ENCODE measurements at places on chromosomes 11 and 22. TPM values are rescaled to one million over a fixed set of nuclear protein-coding genes. Genes with fewer than 3 reads are reported as not detected.

MAPK8IP1 gene
- 7.4 TPM for total RNA-seq

CAT gene
- 105 TPM for total RNA-seq

NAALADL1 gene
- 8.4 TPM for total RNA-seq

- no peak for DNase-seq
Observed at GRCh38 chr11:19785265-19785664, 72.6 kb downstream of the NAV2 start.

- DNase-seq = no peak
Observed at GRCh38 chr11:45305874-45306623, 19.9 kb upstream of the SYT13 start.

DNA sequence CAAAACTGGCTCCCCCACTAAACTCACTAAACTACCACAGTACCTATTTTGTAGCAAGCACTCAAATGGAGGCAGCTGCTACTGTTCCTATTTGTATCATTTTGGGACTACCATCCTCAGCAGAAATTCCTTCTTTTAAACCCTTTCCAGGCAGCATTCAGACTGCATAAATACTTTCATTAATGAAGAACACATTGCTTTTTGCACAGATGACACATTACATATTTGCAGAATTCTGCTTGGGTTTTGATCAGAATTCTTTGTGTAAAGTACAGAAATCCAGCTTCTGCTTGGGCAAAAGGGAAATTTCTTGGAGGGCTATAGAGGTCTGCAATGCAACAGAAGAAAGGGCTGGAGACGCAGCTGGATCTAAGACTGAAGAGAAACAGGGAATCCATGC lies 24.2 kb downstream of the RBX1 start:
- no peak for DNase-seq

DNA sequence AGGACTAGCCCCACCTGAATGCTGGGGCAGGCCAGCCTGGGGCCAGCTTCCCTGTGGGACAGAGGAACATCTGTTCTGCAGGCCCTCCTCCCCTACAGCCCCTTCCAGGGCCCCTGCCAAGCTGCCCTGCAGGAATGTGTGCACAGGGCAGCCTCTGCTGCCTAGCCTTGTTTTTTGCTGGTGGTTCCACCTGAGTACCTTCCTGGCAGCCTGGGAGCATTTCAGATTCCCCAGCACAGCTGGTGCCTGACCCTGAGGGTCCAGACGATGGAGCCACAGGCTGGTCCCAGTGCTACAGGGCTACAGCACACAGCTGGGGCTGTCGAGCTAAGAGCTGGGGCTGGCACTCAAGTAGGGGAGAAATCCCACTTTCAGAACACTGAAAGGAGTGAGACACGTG lies 22.3 kb upstream of the GPR83 start:
- DNase-seq = no peak
